8988T (cell line): ENCODE measurements at places on chromosomes 2 and 18.
A peak's percentile ranks its signal among the peaks of the same experiment; 100 is the strongest.

DNA sequence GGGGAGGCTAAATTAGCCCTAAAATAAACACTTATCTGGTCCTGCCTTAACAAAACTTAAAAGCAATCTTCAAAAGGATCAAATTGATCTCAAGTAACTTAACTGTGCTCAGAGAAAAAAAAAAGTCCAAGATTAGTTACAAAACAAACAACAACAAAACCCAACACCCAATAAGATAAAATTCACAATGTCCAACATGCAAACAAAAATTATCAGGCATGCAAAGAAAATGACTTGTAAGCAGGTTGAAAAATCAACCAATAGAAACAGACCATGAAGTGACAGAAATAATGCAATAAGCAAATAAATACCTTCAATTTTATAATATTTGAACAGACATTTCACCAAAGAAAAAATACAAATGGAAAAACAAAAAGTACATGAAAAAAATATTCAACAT, 4.0 kb upstream of the REEP1 start:
- DNase-seq: no peak

DNA sequence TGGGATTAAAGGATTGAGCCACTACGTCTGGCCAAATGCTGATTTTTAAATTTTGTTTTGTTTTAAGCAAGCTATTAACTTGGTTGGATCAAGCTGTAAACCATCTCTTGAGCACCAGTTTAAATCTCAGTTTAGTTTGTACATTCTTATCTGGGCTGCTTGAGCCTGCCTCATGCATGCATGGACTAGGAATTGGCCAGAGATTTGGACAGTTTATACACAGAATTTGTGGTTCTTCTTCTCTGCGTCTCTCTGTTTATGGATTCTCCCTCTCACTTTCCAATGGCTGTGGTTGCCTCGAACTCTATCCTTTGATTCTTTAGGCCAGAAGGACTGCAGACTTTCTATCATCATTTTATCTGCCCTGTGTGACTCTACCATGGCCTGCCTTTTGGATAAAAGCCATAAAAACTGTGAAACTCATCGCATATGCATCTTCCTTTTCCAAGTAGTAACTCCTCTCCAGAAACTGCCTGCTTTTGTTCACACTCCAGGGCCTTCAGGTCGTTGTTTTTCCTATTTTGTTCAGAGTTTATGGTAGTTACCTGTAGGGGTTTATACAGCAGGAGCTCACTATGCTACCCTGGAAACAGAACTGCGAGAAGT, 32.5 kb upstream of the PLB1 start:
- no peak for DNase-seq

DNA sequence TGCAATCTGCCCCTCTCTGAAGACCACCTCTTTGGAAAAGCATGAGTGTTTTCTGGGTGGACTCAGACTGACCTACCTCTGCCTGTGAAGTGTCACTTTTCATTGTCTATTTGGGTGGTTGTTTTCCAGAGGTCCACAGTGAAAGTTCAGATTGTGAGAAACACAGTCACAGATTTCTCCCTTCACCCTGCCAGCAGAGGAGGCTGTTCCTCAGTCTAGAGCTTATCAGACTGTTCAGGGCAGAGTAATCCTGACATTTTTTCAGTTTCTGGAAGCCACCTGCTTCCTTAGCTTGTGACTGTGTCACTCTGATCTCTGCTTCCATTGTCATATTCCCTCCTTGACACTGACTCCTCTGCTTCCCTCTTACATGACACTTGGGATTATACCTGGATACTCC, 55.4 kb upstream of the RMP24 start:
- no peak for DNase-seq

- DNase-seq: no peak
Observed at GRCh38 chr18:58186258-58186948, 142.4 kb downstream of the NEDD4L start.

DNA sequence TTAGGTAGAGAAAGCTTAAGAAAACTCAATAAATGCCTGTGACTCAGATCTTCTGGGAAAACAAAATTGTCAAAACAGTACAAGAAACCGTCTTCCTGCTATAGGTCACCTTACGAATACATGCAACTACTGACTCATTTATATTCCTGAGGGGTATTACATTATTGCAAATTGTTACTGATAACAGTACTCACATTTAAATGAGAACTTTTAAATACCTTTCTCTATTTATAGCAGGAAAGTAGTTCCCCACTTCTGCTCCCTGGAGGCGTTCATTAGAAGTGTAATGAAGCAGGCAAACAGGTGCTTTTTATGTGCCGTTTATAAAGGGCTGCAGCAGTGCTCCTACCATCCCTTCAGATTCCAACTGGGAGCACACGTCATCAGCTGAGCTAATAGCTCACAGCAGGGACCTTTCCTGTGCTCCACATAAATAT, 65.1 kb upstream of the RPRM start:
- no peak for DNase-seq

DNA sequence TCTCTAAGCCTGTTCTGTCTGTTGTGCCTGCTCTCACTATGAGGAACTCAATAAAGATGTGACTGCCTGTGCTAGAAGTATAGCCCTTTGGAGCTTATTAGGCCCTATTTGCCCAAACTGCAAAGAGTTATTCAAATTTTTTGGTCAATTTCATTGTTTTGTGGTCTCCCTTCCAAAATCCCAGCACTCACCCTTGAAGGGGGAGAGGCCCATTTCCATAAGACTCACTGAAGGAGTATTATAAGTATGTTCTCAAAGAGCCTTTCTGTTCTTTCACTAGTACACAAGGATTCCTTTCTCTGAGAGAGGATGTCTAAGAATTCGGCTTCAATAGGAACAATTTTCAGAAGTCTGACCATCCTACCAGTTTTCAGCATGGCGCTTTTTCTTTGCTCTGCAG, 641.9 kb upstream of the REG3G start:
- DNase-seq: no peak

DNA sequence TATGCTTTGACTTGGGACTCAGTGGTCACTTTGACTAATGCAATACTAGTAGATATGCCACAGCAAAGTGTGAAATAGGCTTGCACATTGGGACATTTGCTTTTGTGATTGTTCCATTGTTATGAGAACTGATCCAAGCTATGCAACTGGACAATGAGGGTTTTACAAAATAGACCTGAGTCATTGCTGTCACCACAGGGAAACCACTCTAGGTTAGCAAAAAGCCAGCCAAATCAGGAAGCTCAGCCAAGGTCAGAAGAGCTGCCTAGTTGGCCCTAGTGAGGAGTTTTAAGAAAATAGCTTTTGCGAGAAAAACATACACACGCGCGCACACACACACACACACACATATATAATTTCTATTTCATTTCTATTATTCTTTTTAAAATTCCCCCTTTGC, 452.4 kb upstream of the CDH7 start:
- no peak for DNase-seq

- no peak for DNase-seq
Observed at GRCh38 chr2:207655000-207655399, 29.8 kb upstream of the METTL21A start.

DNA sequence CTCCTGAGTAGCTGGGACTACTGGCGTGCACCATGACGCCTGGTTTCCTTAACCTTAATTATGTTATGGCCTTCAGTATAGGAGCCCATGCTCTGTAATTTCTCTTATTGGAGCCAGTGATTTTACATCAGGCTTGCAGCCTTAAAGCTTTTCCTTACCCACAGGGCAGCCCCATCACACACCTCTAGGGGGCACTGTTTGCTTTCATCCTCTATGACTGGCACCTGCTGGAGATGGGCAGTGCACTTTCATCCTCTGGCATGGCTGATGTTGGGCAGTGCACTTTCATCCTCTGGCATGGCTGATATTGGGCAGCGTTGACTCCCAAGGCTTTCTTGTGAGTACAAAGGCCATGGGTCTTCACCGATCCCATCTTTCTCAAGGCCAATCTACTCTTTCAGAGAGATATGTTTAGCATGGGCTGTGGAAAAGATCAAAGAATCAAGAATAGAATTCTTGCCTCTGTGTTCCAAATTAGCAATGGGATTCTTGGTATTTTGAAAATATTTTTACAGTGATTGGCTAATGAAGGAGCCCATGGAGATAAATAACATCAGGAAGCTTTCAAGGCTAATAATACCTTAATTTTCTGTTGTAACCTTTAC, 80.7 kb upstream of the MEX3C start:
- DNase-seq: no peak

- DNase-seq: no peak
Observed at GRCh38 chr2:215831296-215831913, 181.9 kb downstream of the MREG start.

GRCh38 chr2:46304635-46305034, 7.4 kb downstream of the EPAS1 start:
- no peak for DNase-seq

DNA sequence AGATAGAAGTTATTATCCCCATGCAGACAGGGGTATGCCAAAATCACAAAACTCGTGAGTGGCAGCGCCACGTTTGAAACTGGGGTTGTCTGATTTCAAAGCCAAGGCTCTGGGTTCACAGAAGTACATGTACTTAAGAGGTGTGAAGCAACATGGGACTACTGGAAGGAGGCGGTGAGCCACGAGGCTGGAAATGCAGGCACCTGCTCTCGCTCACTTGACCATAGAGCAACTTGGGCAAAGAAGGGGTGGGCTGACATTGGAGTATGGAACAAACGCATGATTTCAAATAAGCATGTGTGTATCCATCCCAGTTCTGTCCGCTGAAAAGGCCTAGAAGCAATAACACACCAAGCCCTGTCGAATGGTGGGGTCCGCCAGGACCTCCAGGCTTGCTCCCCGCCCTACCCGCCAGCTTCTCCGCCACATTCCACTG, 593 bp upstream of the ACTR2 start:
- DNase-seq: no peak

DNA sequence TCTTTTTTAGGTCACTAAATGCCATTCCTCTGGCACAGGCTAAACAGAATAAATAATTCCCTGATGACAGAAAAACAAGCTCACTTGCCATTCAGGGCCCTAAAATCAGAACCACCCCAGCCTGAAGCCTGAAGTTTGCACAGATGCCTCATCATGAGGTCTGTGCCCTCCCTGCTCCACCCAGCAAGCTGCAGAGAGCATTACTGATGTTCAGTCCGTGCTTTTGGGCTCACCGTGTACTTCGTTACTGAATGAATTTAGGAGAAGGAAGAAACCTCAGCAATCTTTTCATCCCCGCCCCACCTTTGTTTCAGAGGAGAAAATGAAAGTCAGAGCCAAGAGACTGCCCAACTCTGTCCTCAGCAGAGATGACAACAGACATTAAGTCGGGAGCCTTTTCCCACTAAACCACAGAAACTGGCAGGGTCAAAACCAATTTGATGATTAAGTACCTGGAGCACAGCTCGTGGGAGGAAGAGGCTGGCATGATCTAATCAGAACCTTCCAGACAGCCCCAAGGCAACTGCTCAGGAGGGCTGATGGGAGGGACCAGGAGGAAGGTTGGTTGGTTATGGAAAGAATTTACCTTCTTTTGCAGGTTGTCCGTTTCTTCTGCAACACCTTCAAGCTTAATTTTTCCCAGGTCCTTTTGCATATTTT, 122.7 kb downstream of the LAMA1 start:
- DNase-seq: no peak

DNA sequence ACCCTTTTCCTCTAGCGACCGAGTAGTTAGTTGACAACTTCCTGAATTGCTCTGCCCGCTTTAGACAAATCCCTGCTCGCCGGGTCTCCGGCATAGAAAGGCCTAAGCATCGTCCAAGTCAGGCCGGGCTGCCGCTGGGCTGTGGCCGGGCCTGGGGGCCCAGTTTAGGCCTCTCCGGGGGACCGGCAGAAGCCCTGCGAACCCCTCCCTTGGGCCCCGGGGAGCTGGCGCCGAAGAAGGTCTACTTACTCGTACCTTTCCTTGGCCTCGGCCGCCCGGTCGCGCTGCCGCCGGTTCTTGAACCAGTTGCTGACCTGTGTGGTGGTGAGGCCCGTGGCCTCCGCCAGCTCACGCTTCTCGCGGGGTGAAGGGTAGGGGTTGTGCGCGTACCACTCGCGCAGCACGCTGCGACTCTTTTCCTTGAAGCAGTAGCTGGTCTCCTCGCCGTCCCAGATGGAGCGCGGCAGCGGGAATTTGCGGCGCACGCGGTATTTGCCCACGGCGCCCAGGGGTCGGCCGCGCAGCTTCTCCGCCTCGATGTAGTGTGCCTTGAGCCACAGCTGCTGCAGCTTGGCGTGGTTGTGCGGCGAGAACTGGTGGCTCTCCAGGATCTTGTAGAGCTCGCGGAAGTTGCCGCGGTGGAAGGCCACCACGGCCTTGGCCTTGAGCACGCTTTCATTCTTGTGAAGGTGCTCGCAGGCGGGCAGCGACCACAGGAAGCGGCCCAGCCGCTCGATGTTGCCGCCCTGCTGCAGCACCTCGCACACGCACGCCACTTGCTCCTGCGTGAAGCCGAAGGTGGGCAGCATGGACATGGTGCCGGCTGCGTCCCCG, 739 bp downstream of the SIX2 start:
- no peak for DNase-seq

DNA sequence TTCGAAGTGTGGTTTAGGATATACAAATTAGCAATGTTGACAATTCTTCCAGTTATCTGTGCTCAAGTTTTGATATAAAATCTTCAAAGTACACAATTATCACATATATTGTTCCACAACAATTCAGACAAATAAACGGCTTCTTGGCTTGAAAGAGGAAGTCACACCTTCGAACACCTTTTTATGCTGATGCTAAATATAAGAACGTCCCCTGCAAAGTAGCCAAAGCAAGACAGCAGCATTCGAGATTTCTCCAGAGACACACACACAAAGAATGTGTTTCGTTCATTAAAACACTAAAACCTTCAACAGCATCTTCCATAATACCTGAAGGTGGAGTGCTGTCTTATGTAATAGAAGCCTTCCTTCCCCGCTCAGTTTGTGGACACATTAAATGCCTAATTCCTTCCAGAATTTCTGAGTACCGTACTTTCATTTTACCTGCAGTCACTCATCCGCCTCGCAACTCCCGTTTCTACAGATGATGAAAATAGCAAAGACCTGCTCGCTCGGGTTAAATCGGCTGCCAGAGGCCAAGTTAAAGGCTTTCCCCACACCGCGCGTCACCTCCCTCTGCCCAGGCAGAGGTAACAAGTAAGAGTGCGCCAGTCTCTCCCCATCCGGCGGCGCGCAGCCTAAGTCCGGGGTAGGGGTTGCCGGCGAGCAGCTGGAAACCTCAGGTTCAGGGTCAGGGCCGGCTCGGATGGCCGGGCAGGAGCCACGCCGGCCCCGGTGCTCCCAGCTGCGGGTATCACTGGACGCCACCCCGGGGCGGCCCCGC, 847 bp downstream of the SERPINE2 start:
- DNase-seq: peak; percentile 65

DNA sequence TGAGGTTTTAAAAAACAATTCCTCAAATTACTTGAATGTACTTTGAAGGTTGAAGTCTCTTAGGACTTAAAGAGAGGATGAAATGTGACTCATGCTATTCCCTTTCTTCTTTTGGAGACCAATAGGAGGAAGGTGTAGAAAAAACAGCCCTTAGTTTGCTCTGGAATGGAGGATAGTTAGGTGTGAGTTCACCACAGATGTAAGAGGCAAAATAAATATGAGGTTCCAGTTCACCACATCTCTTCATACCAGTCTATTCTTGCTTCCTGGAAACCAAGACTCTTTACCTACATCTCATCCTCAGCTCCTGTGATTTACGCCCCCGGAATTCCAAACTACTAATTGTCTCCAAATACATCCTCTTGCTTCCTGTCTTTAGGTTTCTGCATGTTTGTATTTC, 77.5 kb upstream of the TTC21B start:
- DNase-seq: no peak

- DNase-seq: no peak
Observed at GRCh38 chr2:189504238-189504637, 63.0 kb downstream of the WDR75 start.
